GOT3 (cell line): ENCODE measurements at places on chromosomes 16 and 17.

DNA sequence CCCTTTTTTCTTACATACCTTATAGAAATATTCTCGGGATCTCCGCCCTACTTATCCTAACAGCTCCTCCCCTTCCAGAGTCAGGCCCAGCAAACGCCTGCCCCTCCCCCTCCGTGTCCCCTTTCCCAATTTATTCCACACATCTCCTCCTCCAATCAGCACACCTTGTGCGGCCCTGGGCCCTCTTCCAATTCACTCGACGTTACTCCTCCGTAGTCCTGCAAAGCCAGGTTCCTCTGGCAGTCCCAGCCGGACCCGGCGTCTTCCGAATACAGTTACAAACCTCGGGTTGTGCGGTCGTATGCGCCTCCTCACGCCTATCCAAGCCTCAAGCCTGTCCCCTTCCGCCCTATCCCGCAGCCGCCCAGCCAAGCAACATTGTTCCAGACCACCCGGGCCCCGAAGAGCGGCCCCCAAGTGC is 677 bp downstream of the CBX1 start:
- DNase-seq: no peak

DNA sequence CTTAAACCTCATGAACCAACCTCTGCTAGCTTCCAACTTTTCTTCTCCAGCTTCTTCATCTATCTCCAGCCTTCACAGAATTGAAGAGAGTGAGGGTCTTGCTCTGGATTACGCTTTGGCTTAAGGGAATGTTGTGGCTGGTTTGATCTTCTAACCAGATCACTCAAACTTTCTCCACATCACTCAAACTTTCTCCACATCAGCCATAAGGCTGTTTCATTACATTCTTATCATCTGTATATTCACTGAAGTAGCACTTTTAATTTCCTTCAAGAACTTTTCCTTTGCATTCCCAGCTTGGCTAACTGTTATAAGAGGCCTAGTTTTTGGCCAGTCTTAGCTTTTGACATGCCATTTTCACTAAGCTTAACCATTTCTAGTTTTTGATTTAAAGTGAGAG is 52.3 kb downstream of the CACNG1 start:
- DNase-seq: no peak

DNA sequence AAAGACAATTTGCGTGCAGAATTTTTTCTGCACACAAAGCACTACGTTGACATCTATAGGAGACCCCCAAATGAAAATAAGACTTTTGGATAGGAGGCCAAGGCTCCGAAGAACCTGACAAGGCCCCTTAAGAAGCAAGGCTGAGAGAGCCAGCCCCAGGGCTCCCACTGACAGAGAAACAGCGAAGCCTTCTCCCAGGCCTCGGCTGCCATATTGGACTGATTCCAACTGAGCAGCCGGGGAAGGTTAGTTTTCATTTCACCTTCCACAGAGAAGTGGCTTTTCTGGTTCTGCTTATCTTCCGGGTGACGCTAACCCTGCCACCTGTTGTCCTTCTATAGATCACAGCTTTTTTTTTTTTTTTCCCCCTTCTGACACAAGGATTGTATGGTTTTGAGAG is 356.7 kb downstream of the SOX9 start:
- DNase-seq: no peak

DNA sequence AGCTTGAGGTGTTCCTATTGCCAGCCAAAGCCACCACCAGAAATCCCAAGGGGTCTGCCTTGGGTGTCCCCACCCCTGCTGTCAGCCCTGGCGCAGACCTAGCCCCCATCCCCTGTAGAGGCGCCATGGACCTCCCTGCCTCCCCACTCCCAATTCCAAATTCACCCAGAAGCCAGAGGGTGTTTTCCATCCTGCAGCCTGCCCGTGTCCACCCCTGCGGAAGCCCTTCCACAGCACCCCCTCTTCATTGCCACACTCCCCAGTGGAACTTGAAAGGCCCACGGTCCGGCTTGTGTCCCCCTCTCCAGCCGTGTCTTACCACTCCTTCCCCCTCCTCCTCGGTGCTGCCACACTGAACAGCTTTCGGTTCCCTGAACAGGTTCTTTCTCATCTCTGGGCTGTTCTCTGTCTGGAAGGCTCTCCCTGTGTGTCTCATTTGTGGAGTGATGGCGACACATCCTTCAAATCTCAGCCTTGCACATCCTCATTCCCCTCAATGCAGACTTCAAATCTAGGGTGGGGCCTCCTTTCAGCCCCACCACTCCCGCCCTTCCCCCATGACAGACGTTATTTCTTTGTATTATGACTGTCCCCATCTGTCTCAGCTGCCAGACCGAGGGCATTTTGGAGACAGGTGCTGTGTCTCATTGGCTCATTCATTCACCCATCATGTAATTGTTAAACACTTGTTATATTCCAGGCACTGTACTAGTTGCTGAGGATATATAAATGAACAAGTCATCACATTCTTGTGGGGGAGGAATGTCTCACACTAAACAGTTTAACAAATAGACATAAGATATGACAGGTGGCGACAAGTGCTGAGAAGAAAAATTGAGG is 36.3 kb downstream of the ADGRG5 start:
- no peak for DNase-seq

DNA sequence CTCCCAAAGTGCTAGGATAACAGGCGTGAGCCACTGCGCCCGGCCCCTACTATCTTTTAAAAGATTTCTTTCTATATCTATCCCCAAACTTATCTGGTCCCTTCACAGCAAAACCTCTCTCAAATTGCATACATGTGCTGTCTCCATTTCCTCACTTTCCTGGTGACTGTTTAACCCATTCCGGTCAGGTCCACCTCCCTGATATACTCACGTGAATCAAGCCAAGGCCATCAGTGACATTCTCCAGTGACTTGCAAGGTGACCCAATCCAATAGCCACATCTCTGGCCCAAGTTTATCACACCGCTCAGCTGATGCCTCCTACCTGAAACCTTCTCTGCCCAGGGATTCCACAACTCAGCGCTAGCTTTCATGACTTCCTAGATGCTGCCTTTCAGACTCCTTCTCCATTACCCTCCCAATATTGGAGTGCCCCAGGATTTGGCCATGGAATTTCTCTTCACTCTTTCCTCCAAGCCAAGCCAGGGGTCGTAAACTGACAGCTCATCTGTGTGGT is 1.4 kb upstream of the CTCF start:
- no peak for DNase-seq

- DNase-seq: no peak
These were observed 22.2 kb upstream of the C17orf107 start for GRCh38 chr17:4877089-4877488.

GRCh38 chr17:8782176-8782575 is 17.0 kb downstream of the MFSD6L start:
- no peak for DNase-seq

- no peak for DNase-seq
These were observed 6.2 kb downstream of the AKAP1 start for GRCh38 chr17:57091186-57091618.

- DNase-seq: no peak
These were observed 9.1 kb downstream of the TOM1L2 start for GRCh38 chr17:17963066-17963465.

DNA sequence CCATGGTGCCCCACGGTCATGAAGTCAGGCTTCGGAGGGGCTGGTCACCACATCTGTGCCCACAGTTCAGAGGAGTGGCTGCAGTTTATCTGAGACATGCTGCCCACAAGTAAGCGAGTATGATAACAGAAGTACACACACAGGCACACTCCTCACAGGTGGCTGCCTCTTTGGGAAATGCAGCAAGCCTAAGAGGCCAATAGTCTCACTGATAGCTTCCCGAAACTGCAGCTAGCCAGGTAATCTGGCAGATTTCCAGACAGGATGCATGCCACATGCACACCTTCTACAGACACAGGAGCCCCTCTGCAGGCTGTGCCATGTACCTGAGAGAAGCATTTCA is 12.6 kb upstream of the GFOD2 start:
- DNase-seq: no peak

DNA sequence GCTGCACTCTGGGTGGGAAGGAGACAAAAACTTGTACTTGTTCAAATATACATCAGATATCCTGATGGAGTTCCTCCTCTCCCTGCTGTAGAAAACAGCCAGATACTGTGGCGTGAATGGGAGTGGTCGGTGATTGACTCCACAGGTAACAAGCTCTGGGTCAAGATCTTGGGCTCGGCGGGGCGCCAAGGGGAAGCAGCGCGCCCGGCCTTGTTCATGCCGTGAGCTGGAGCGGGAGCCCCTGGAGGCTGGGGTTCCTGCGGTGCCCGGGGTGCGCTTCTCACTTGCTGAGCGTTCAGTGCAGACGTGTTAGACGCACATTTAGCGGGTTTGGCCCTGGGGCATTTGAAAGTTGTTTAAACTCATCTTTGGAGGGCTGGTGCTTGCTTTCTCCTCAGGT is 44.4 kb downstream of the BANP start:
- no peak for DNase-seq

DNA sequence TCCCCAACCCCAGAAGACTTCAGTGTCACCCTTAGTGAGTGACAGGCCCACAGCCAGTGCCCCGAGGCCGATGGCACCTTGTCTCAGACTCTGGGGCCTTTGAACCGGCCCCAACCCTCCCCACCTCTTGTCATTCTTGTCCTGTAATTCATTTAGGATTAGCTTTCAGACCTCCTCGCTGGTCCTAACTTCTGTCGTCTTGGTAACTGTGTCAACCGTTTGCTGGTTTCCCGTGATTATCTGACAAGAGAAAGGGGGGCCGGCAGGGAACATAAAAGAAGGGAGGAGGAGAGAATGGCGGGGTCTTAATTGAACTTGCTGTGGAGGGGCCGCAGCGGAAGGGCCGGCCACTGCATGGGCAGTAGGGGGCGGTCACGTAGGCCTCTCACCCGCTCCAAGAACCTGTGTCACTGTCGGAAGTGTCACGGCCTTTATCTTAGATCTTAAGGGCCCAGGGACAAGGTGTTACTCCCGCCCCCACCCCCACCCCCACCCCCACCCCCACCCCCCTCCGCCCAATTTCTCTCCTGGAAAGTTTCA is 46.5 kb upstream of the GSE1 start:
- no peak for DNase-seq

- DNase-seq: no peak
These were observed 72.4 kb downstream of the MYH10 start for GRCh38 chr17:8558144-8558543.

GRCh38 chr17:70891306-70891705 is 722.0 kb downstream of the KCNJ2 start:
- DNase-seq: no peak

GRCh38 chr16:85149776-85150175 is 37.5 kb upstream of the CIBAR2 start:
- no peak for DNase-seq

GRCh38 chr16:85777583-85778310 is 21.6 kb downstream of the EMC8 start:
- no peak for DNase-seq

DNA sequence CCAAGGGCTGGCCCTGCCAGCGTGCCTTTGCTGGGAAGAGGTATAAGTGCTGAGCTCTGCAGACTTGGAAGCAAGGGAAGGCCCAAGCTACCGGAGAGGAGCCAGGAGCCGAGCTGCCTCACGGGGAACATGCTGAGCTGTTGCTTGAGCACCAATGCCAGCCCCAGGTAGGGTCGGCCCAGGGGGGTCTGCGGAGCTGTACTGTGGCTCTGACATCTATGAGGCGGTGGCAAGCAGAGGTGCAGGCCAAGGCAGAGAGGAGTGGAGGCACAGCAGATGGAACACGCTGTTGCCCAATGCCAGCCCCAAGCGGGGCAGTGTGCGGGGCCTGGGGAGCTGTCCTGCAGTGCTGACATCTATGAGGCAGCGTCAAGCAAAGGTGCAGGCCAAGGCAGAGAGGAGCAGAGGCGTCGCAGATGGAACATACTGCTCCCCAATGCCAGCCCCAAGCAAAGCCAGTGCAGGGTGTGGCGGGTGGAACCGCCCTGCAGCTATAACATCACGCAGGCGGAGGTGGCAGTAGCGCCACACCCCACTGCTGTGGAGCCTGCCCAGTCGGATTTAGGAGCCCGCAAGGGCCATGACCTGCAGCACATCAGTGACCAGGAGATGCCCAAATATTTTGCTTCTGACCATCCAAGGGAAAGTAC is 10.0 kb downstream of the GGA2 start:
- DNase-seq: no peak

DNA sequence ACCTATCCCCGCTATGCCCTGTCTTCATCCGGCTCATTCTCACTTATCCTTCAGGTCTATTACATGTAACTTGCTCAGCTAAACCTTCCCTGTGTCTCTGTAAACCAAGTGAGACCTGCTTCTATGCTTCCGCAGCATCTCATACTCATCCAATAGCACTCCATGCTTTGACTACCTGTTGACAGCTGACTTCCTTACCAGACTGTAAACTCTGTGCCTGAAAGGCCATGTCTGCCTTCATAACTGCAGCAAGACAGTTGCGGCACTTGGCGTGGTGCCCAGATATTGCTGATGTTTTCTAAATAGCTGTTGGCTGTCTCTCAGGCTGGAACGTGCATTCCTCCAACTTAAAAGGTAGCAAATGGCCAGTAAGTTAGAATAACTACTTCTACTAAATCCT is 1.8 kb upstream of the OR1E1 start:
- no peak for DNase-seq

- DNase-seq: no peak
These were observed 839 bp downstream of the PLD2 start for GRCh38 chr17:4807605-4808377.

GRCh38 chr17:55770196-55770870 is 19.5 kb downstream of the PCTP start:
- DNase-seq: no peak

GRCh38 chr16:24855678-24856077 is 9.9 kb downstream of the SLC5A11 start:
- no peak for DNase-seq

DNA sequence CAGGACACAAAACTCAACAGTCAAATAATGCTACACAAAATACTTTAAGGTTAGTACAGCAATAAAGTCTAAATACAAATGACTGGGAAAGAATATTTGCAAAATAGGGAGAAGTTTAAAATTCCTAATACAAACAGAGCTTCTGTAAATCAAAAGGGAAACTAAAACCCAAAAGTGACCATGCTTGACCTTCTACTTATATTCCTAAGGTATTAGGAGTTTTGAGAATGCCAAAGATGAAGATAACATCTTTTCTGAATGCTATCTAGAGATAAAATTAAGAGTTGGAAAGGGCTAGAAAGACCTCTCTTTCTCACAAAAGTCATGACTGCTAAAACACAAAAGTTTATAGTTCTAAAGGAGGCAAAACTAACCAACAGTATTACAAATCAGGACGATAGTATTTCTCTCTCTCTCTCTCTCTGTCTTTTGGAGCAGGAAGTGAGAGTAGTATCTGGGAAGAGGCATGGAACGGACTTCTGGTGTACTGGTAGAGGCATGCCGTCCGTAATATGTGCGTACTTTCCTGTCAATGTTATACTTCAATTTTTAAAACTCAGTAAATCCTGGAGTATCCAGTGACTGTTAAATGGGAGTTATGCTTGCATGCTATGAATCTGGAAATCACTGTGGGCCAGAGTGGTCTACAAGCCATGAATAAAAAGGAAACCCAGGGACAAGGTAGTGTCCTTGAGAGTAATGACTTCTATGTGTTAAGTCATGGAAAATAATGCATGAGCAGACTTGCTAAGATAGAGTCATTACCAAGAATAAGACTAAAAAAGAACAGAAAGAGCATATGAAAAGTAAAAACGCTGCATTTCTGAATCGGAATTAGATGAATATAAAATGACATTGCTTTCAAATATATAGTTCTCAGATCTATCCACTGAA is 49.7 kb upstream of the ANKFY1 start:
- DNase-seq: no peak
